NCI-H510A (cell line): ENCODE measurements at places on chromosomes 3 and 15.

GRCh38 chr3:30353711-30354467 is 252.5 kb upstream of the TGFBR2 start:
- no peak for DNase-seq

- DNase-seq: no peak
Observed at GRCh38 chr15:81751256-81751655, 294.6 kb downstream of the MEX3B start.

GRCh38 chr3:71554649-71555048 is 28.9 kb downstream of the FOXP1 start:
- no peak for DNase-seq

DNA sequence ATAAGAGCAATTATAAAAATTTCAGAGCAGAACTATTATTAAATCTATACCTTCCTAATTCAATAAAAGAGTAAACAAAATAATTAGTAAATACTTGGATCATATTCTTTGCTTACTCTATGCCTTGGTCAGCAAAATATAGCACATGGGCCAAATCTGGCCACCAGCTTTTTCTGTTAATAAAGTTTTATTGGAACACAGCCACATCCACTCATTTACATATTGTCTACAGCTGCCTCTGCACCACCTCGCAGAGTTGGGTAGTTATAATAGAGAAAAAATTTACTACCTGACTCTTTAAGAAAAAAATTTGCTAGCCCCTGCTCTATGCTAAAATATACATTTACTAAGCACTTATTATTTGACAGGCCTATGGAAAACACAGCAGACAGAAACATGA is 32.2 kb upstream of the GANC start:
- no peak for DNase-seq

DNA sequence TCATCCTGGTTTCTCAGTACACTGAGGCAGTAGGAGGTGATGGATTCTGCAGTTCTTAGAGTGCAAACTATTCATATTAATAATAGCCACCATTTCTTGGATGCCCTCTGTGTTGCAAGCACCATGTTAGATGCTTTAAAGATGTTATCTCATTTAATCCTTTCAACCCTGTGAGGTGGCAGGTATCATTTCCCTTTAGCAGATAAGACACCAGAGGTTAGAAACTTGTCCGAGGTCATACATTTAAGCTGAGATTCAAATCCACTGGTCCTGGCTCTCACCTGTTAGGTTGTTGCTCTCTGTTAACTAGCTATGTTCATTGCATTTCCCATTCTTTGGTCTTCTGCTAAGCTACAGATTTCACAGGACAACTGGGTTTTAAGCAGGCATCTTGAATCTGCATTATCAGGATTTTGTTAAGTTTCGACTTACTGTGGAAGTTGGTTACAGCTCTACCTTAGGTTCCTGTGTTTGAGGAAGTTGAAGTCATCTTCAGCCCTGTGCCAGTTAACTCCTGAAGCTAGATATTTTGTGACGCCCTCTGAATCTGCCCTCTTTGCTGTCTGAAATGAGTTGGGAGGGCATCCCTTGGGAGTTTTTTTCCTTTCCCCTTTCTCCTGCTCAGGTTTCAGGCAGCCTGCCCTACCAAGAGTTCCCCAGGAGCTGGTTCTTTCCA is 6.4 kb downstream of the PDE8A start:
- no peak for DNase-seq

DNA sequence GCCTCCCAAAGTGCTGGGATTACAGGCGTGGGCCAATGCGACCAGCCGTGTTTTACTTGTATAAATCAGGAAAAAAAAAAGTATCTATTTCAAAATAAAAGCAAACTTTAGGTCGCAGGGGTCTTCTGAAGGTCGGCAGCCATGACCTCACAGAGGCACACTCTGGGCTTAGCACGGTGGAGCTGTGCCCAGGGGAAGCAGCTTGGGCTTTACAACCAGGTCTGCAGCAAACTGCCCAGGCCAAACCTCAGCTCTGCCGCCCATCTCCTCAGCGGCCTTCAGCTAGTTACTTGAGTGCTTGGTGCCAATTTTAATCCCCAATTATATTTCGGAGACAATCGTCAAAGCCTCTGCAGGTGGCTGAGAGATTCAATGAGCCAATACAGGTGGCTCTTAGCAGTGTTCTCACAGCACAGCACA is 30.1 kb downstream of the ZDHHC19 start:
- no peak for DNase-seq

DNA sequence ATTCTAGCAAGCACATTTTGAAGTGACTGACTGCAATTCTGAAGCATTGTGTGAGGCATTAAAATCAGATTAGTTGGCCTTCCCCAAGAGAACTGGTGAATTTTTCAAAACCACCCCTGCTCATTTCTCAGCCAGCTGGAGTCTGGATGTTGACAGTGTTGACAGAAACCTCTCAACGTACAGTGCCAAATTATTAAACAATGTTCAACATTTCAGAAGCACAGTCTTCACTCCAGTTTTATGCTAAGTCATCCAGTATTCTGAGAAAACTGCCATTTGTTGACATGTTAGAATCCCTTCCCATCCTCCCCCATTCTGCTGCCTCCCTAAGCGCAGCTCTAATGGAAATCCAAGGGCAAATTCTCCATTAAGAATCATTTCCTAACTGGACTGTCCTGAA is 369.3 kb upstream of the TRIM42 start:
- no peak for DNase-seq

DNA sequence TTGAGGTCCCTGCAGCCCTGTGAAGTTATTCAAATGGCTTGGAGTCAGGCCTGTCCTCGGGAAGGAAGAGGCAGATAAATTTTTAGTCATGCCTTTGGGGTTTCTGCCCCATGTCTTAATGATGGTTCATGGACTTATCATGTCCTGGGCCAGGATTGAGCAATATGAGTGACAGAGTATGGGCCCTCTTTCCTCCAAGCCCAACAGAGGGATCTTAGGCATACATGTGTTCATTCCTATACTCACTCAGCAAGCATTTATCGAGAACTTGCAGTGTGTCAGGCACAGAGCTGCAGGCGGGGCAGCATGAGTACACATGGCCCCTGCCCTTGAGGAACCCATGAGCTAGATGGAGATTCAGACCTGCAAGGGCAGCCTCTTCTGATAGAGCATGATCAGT is 6.2 kb downstream of the ESYT3 start:
- DNase-seq: no peak

- DNase-seq: no peak
Observed at GRCh38 chr15:57532731-57533447, 58.8 kb upstream of the MYZAP start.

- no peak for DNase-seq
Observed at GRCh38 chr3:21654241-21654640, 96.8 kb downstream of the ZNF385D start.
